Suppressor macrophage (primary cell): ENCODE measurements at places on chromosomes 7 and 10.

- no peak for DNase-seq
Observed at GRCh38 chr7:30382607-30383006, 96.0 kb downstream of the NOD1 start.

- no peak for DNase-seq
Observed at GRCh38 chr10:31630861-31631567, 297.6 kb downstream of the ARHGAP12 start.

DNA sequence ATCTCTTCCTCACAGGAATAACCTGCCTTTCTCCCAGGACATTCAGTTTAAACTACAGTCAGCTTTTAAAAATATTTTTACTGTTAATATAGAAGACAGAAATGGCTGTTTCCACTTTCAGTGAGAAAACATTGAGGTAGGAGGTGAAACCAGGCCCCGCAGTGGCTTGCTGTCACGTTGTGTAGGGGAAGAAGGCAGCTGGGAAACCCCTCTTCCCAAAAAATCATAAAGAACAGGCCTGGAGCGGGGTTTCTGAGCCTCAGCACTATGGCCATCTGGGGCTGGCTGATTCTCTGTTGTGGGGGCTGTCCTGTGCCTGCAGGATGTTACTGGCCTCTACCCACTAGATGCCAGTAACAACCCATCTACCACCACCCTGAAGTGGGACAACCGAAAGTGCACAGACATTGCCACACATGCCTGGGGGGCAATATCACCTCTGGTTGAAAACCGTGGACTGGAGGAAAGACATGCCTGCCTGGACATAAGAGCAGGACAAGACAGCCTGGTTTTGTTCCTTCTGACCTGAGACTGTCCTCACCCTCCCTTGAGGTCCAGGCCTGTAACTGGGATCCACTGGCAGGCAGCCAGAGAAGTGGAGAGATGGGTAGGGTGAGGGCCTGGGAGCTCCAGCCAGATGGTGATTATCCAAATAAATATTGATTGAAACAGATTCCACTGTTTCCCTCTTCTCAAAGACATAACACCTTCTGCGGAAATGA lies 43.9 kb downstream of the KCNH2 start:
- no peak for DNase-seq

- no peak for DNase-seq
Observed at GRCh38 chr7:66771795-66772194, 31.3 kb downstream of the RABGEF1 start.

- DNase-seq: no peak
Observed at GRCh38 chr10:30216821-30217220, 132.3 kb downstream of the MTPAP start.

DNA sequence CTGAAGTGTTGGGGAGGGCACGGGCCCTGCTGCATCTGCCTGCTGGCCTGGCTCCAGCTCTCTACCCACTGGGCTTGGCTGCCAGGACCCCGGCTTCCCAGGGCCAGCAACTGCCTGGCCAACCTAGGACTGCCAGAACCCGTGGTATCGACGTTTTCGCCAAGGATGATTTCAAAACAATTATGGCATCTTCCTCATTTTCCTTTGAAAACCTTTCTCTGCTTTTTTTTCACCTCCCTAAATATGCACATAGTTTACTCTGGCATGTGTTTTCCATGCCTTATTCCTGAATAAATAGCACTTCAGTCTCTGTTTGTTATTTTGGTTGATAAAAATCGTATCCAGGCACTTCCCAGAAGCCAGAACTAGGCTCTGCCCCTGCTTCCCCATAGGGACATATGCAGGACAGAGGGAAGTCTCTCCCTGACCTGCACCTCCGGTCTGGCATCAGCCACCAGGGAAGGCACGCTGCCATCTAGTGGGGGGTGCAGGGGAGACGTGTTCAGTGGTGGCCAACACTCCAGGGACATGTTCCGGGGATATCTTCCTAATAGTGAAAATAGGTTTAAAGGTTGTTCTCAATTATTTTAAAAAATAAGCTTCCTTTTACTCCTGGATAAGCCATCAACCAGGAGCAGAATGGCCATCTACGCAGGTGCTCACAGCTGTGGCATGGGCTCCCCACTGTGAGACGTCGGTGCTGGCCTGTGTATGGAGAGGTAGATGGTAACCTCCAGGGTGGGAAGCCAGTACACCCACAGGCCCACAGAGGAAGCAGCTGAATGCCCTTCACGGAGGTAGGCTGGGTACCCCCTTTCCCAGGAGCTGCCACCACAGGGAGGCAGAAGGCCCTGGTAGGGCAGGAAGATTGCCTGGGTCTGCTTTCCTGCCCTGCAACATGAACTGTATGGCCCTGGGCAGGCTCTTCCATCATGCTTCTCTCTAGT lies 30.7 kb upstream of the ANTXRL start:
- DNase-seq: peak; percentile 91

DNA sequence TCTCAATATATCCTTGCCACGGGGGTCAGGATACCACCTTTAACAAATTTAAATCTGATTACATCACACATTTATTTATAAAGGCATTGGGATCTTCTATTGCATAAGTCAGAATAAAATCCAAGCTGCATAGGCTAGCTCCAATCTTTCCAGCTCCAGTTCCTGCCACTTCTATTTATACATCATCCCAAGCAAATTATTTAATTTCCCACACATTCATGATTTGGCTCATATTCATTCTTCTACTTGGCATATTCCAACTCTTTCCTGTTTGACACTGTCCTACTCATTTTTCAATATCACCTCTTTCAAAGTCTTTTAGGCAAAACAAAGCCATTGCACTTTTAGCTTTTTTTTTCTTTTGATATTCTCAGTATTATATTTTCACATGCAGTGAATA lies 579.0 kb upstream of the FZD8 start:
- DNase-seq: no peak

GRCh38 chr10:72720814-72721660 lies 29.1 kb downstream of the MCU start:
- no peak for DNase-seq

DNA sequence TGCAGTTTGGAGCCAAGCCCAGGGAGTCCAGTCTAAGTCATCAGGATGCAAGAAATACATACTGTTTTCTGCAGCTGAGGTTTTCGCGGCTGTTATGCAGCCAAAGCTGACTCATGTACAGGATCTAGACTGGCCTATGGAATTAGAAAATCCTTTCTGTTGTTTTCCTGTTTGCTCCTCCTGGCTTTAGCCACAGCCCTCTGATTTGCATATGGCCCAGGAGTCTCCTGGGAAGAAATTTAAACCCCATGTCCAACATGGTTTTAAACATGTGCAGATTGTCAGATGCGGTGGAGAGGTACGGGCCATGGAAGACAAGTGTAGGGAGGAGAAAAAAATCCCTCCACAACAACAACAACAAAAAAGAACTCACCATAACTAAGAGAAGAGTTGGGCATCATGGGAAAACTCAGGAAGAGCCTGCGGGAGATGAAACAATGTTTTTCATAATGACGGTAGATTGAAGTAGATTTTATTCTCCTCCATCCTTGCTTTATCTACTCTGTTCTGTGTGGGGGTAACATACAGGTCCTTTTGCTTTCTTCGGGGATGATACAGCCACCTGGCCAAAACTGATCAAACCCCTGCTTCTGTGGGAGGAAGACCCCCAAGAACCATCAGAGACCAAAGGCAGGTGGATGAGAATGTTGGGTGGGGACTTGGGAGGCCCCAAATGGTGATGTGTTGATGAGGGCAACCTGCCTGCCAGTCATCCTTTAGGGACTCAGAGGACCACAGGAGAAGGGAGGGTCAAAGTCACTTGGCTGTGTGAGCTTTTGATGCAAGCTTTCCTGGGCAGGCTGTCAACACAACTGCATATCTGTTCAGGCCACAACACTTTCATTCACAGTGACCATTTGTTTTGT lies 29.8 kb upstream of the GNA12 start:
- peak; percentile 35 for DNase-seq

DNA sequence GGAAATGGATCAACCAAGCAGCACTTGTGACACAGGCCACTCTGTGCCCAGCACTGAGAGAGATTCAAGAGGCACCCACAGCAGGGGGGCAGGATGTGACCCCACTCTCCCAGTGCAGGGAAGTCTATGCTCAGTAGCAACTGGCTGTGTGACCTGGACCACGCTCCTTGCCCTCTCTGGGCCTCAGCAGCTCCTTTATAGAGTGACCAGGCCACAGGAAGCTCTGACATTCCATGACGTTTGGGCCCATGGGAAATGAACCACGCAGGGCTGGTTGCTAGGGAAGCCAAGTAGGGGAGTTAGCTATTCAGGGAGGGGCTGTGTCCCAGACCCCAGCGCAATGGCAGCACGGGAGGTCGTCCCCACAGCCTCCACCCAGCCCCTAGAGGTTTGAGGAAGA lies 232.6 kb downstream of the USP6NL start:
- no peak for DNase-seq

- DNase-seq: no peak
Observed at GRCh38 chr7:1846331-1847065, 176.4 kb downstream of the ELFN1 start.

DNA sequence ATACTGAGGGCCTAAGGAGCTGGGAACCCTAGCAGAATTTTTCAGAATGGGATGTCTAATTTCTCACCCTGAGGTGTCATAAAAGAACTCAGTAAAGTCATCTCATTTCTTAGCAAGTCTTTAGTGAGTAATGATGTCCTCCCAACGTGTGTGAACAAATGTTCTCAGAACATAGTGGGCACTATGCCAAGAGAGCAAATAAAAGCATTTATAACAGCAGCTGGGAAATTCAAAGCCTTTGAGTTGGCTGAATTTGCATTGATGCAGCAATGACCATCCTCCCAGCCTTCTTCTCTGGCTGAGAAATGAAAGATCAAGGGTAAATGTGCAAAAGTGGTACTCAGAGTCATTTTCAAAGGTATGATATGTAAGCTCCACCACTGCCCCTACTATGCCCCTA lies 109.4 kb downstream of the FAM107B start:
- no peak for DNase-seq

- no peak for DNase-seq
Observed at GRCh38 chr7:29500719-29501118, 62.9 kb upstream of the PRR15 start.

DNA sequence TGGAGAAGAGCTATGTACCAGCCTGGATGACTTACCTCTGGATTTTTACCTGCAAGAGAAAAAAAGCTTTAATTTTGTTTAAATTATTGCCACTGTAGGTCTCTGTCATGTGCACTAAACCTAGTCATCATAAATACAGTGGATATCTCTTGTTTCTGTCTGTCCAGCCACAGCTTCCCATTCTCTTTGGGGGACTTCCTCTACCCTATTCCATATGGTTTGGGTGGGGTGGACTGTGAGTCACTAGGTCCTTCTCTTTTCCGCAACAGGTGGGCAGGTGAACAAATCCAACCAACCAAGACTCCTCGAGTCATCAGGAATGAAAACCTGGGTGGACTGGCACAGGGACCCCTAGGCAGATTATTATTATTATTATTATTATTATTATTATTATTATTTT lies 87.3 kb upstream of the CYTH3 start:
- DNase-seq: peak; percentile 59

GRCh38 chr10:6171881-6172695 lies 30.6 kb upstream of the PFKFB3 start:
- DNase-seq: peak; percentile 92

DNA sequence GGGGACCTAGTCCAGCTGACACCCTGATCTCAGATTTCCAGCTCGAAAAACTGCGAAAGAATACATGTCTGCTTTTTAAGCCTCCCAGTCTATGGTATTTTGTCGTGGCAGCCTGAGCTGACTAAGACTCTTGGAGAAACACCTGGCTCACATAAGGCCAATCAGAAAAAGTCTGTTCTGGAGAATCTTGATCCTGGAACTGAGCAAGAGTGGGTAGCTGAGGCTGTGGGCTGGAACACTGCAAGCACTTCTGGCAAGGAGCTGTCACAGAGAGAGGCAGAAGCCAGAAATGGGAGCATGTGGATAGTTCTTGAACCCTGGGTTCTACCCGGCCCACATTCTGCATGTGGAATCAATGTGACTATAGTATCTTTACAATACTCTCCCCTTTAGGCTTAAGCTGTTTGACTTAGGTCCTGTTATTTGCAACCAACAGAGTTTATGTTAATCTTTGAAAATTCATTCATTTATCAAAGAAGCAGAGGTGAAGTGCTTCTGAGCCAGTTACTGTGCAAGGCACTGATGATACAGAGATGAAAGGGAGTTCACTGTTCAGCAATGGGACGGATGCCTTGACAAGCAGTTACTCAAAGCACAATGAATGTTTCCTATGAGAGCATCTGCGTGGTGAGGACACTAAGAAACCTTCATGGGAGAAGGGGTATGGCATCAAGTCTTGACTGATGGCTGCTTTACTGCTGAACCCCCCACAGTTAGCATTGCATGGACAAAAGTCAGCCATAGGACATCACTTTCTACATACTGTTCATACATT lies 4.4 kb upstream of the C10orf90 start:
- no peak for DNase-seq

DNA sequence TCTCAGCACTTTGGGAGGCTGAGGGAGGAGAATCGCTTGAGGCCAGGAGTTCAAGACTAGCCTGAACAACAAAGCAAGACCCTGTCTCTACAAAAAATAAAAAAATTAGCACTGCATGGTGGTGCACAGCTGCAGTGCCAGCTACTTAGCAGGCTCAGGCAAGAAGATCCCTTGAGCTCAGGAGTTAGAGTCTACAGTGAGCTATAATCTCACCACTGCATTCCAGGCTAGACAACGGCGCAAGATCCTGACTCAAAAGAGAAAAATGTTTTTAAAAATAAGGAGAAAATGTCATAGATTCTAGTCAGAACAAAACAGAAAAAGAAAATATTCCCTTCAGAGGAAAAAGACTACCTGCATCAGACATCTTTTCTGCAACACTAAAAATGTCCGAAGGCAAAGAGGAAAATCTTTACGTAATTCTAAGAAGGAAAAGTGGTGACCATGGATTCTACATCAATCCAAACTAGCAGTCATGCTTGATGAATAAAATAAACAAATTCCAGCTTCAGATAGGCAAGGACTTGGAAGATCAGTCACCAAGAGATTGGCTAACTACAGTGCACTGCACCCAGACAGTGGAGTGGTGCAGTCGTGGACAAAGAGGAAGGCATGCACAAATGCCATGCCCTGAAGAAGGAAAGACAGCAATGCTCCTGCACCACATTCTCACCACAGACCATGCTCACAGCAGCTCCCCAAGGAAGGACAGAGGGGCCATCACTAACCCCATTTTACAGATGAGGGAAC lies 54.3 kb downstream of the ERCC6 start:
- no peak for DNase-seq

DNA sequence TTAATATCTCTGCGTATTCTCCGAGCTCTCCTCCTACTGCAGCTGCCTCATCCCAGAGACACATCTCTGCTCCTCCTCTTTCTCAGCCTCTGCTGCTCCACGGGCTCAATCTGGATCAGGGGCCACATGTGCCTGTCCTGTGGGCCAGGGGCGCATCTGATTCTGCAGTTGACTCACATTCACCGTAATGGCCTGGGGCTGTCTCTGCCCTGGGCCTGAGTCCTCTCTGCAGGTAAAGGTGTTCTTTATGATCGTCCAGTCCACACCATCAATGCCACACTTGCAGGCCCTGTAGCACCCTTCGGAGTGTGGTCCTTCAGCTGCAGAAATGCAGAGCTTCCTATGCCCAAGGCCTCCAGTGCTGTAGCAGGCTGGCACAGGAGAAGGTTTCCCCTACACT lies 154.5 kb downstream of the OAT start:
- no peak for DNase-seq

DNA sequence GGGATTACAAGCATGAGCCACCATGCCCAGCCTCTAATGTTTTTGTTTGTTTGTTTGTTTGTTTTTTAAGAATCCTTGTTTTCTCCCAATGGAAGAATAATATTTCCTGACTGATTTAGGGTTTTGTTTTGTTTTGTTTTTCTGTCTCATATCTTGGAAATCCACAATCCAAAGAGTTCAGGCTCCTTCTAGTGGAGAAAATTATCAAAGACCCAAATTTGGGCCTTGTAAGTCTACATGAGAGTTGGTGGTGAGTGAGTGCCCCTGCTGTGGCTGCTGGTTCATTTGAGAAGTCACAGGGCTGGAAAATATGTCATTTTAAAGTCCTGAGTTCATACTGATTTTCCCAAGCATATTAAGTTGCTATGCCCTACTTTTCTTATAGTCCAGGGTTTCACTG lies 33.5 kb upstream of the KLHL7 start:
- no peak for DNase-seq
